Breast epithelium (tissue), 4 donors: ENCODE measurements at places on chromosomes 6 and 20. TPM values are rescaled to one million over a fixed set of nuclear protein-coding genes. Genes with fewer than 3 reads are reported as not detected.

Gene PXDC1
- total RNA-seq = 86.2 TPM

DNA sequence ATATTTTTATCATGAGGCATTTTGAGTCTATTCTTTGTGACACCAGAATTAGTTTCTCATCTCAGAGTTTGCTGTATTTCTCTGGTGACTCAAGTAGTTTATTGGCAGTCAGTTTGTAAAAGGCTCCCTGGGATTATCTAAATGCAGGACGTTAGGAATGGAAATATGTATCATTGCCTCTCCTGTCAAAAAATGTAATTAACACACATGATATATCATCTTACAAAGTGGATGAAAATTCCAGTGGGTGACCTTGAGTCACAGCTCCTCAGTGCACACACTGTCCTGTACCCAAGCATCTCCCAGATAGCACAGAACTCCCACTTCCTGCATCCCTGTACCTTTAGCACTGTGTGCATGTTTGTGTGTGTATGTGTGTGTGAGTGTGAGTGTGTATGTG is 258.6 kb downstream of the LAMA2 start:
- DNase-seq = no peak

- no peak for DNase-seq
Observed at GRCh38 chr20:37336369-37337207, 9.4 kb upstream of the SRC start.

Gene CRISP3
- total RNA-seq = not detected

DNA sequence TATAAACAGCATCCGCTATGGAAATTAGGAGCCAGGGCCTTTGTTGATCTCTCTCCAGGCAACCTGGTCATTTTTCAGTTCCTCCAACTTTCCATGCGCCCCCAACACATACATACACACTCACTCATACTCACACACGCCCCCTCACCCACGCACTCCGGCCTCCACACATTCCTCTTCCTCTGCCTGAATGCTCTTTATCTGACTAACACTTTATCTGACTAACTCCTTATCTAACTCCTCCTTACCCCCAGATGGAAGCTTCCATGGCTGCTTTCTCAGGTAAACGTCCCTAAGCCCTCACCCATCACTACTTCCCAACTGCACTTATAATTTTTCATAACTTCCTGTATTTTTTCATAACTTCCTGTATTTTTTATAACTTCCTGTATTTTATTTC is 17.4 kb downstream of the CASS4 start:
- DNase-seq = no peak

DNA sequence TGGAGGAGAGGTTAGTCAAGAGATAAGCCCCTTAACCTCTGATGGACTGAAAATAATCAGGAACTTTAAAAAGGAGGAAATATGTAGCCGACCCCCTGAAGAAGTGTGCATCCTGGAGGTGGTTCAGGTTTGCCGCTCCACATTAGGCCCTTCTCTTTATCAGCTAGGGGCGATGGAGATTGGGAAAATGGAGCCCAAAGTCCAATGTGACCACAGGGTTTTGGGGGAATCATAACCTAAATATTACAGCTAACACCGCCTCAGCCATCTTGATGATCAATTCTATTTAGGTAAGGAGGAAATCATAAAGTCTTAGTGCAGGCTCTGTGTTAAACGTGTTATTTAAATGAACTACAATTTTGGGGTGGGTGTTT is 1.2 kb downstream of the OGFRL1 start:
- no peak for DNase-seq

- DNase-seq = no peak
Observed at GRCh38 chr20:3000852-3001523, 42.4 kb upstream of the GNRH2 start.
